ENCODE measurements at places on chromosomes 12 and 14.

DNA sequence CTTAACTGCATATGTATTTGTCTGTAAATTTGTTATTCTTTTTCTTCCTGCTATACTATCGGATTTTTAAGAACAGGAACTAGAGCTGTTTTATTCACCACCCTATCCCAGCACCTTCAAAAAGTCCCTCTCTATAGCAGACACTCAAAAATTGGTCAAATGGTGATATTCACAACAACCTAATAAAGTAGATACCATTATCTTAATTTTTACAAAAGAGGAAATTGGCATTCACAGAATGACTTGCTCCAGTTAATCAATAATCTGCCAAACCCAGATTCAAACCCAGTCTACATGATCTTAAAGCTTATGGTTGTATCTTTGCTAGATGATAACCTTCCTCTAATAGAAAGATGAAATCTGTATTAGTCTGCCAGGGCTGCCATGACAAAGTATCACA is 426.6 kb downstream of the EGLN3 start:
- no peaks in the 10 kb centered on the region for H3K36me3 ChIP-seq
- H3K27ac ChIP-seq = no peak overlapping the region
- no peaks in the 10 kb centered on the region for H3K4me1 ChIP-seq

DNA sequence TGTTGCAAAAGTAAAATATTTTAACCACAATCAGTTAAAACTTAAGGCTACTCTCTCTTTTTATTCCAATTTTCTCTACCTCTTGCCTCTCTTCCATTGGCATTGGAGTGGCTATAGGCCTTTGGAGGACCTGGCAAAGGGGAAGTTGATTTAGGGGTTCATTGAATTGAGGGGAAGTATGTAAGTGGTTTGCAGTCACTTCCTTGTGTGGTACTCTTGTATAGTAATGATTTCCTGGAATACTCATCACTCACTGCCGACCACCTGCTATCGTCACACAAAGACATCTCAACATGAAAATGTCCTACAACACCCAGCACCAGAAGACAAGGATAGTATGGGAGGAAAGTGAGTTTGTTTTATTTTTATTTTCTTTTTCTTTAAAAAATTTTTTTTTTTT is 45.7 kb upstream of the CPM start:
- no peak for DNase-seq
- no peak overlapping the region for H3K4me3 ChIP-seq
- H3K27me3 ChIP-seq = peaks cover 5% of the 10 kb centered on the region
- H3K4me1 ChIP-seq = peaks cover 3% of the 10 kb centered on the region
- H3K27ac ChIP-seq = no peak overlapping the region

- H3K27ac ChIP-seq = no peak overlapping the region
- H3K4me1 ChIP-seq = peaks cover 19% of the 10 kb centered on the region
- H3K27me3 ChIP-seq = peaks cover 3% of the 10 kb centered on the region
- no peak for DNase-seq
- H3K36me3 ChIP-seq = no peaks in the 10 kb centered on the region
- no peak overlapping the region for H3K4me3 ChIP-seq
These were observed 2.2 kb downstream of the TBPL2 start for GRCh38 chr14:55438066-55438683.

DNA sequence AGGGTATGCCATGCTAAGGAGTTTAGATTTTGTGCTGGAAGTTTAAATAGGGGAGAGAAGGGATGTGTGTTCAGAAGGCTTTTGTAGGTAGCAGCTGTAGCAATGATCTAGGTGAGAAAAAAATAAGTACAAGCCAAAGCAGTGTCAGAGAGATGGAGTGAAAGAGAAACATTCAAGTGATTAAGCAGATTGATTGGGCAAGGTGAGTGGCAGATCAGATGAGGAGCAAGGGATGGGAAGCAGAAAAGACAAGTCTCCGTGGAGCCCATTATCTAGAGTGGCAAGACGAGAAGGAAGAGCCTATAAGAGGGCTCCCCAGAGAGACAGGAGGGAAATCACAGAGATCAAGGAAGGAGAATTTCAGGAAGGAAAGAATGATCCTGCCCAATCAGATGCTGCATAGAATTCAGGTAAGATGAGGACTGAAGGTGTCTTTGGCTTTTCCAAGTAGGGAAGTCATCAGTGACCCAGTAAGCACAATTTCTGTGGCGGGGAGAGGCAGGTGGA is 133.5 kb downstream of the ETV6 start:
- H3K27me3 ChIP-seq = no peaks in the 10 kb centered on the region
- H3K4me1 ChIP-seq = peaks cover 65% of the 10 kb centered on the region
- H3K27ac ChIP-seq = peak overlapping the region; percentile 15
- DNase-seq = no peak

DNA sequence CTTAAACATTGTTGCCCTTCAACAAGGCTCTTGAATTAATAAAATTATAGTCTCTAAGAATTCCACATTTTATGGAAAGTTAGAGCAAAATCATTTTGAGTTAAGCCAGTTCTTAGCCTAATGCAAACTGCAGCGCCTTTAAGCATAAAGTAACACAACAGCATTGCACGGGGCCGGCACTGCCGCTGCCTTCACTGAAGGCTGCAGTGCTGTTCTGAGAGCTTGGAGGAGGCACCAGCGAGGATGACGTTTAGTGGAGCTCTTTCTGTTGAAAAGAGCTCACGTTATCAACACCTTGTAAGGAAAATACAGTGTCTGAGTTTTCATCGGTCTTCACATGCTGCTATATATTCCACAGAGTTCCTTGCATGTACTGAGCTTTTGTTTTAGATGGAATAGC is 38.3 kb upstream of the DYNC1H1 start:
- H3K27me3 ChIP-seq = no peaks in the 10 kb centered on the region
- peak overlapping the region; percentile 54 for H3K27ac ChIP-seq
- H3K4me1 ChIP-seq = peaks cover 14% of the 10 kb centered on the region
- no peak for DNase-seq

GRCh38 chr12:95574799-95575452 is 23.6 kb upstream of the USP44 start:
- no peak for DNase-seq
- peaks cover 13% of the 10 kb centered on the region for H3K4me1 ChIP-seq
- no peaks in the 10 kb centered on the region for H3K36me3 ChIP-seq
- H3K27me3 ChIP-seq = peaks cover 9% of the 10 kb centered on the region
- H3K27ac ChIP-seq = no peak overlapping the region

- no peaks in the 10 kb centered on the region for H3K27me3 ChIP-seq
- no peaks in the 10 kb centered on the region for H3K36me3 ChIP-seq
- no peak overlapping the region for H3K4me3 ChIP-seq
- H3K27ac ChIP-seq = no peak overlapping the region
- peaks cover 6% of the 10 kb centered on the region for H3K4me1 ChIP-seq
These were observed 205.6 kb downstream of the BCL11B start for GRCh38 chr14:99066378-99066777.

GRCh38 chr14:100215330-100215885 is 23.5 kb upstream of the YY1 start:
- H3K27ac ChIP-seq = peak overlapping the region; percentile 93
- H3K36me3 ChIP-seq = peaks cover 4% of the 10 kb centered on the region
- peak overlapping the region; percentile 18 for H3K4me3 ChIP-seq
- H3K27me3 ChIP-seq = no peaks in the 10 kb centered on the region
- no peak for DNase-seq

DNA sequence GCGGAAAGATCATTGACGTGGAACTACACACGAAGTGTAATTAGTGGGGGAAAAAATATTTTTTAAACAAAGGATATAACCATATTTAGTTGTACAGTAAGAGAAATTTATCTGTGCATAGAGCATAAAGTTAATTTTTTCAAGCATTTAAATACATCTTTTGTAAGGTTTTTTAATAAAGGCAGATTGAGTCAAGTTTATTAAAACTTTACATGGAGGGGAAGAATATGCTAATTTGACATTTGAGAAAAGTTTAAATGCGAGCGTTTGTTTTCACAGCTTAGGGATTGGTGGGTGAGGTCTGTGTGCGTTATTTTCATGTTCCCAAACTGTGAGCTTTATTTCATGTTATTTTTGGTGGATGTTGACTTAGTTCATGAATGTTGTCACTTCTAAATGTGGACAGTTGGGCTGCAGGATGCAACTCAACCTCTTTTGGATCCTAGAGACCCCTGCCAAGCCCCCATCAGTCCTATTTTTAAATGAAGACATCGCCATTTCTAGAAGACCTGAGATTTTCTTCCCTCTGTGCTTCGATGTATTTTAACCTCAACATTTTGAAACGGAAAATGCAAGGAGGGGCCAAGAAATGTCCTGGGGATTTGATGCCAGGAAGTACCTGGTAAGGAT is 32.3 kb downstream of the BRI3BP start:
- H3K4me1 ChIP-seq = no peaks in the 10 kb centered on the region
- peaks cover 77% of the 10 kb centered on the region for H3K36me3 ChIP-seq
- H3K27ac ChIP-seq = no peak overlapping the region
- DNase-seq = no peak
- no peak overlapping the region for H3K4me3 ChIP-seq

DNA sequence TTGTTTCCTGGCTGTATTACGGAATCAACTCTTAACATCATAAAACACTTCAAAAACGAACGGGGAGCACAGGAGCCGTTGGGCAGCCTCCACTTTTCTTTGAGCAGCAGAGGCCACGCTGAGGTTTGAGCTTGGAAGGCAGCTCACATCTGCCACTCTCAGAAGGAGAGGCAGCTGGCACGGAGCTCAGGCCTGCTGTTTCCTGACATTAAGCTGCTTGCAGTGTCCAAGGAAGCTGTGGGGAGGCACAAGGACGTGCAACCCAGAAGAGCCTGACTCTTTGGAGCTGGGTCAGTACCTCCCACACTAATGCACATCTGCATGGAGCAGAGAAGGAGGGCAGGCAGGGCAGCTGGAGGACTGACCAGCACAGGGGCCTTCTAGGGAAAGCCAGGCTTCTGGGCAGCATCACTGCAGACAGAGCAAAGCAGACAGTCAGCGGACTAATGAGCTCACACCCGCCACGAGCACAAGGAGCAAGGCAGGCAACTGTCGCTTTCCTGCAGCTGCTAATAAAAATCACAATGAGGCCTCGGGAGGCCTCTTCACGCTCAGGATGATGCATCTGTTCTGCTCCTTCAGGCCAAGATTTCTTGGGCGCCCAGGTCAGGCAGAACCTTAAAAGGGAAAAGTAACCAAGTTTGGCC is 211.1 kb downstream of the GLT1D1 start:
- H3K4me1 ChIP-seq = no peaks in the 10 kb centered on the region
- H3K36me3 ChIP-seq = no peaks in the 10 kb centered on the region
- DNase-seq = no peak

DNA sequence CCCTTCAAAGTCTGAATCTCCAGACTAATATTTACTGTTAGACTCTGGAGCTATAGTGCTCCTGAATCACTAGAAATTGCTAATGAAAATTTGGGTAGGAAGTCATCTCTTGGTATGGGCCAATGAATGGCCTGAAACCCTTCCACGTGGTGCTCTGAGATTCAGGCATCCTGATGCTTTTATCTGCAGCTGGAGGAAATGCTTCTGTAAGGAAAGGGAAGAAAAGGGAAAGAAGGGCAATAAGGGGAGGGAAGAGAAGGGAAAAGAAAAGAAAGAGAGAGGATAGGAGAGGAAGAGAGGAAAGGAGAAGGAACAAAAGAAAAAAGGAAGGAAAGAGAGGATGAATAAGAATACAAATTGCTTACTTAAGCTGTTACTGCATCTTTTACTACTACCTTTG is 182.3 kb downstream of the GRIP1 start:
- H3K36me3 ChIP-seq = no peaks in the 10 kb centered on the region
- peaks cover 10% of the 10 kb centered on the region for H3K27me3 ChIP-seq
- no peak overlapping the region for H3K27ac ChIP-seq

GRCh38 chr14:39367387-39367751 is 64.9 kb downstream of the FBXO33 start:
- DNase-seq = no peak
- H3K4me3 ChIP-seq = no peak overlapping the region
- no peaks in the 10 kb centered on the region for H3K4me1 ChIP-seq
- peaks cover 42% of the 10 kb centered on the region for H3K36me3 ChIP-seq
- no peak overlapping the region for H3K27ac ChIP-seq
- no peaks in the 10 kb centered on the region for H3K27me3 ChIP-seq

- no peak overlapping the region for H3K4me3 ChIP-seq
- H3K4me1 ChIP-seq = peaks cover 69% of the 10 kb centered on the region
- H3K27ac ChIP-seq = peak overlapping the region; percentile 82
- no peaks in the 10 kb centered on the region for H3K27me3 ChIP-seq
- peaks cover 4% of the 10 kb centered on the region for H3K36me3 ChIP-seq
- DNase-seq = no peak
These were observed 47.9 kb downstream of the WDR20 start for GRCh38 chr14:102187568-102188001.

DNA sequence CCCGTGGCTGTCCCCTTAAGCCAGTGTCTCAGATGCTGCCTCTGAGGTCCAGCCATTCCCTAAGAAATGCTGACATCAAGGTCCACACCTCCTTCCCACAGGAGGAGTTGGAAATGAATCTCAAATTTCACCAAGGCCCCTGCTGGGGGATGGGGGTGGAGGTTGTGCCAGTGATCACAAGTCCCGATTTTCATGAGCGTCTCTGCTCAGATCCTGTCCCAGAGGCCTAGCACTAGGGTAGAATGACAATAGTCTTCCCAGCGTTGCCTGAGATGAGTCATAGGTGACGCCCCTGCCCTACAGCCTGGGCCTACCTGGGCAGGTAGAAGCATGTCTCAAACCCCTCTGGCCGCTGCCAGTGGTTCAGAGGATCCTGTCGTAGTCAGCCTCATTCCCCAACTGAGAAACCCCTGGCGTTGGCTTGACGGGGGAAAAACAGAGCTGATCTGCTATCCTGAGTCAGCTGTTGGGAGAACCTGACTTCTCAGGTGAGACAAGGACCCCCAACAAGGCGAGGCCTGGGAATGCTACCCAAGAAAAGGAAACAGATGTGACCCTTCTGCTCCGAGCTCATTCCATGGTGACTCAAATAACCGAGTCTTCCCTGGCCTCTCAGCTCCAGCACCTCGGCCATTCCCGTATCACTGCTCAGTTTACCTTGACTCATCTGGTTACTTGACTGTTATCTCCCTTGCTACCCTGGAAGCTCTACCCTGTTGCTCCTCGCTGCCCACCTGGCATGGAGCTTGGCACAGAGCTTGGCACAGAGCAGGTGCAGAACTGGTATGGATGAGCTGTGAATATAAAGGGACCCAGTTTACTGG is 21.8 kb upstream of the SPPL3 start:
- H3K4me3 ChIP-seq = no peak overlapping the region
- no peak for DNase-seq
- H3K36me3 ChIP-seq = no peaks in the 10 kb centered on the region
- no peak overlapping the region for H3K27ac ChIP-seq

- H3K36me3 ChIP-seq = peaks cover 5% of the 10 kb centered on the region
- peaks cover 56% of the 10 kb centered on the region for H3K4me1 ChIP-seq
- H3K4me3 ChIP-seq = no peak overlapping the region
- H3K27ac ChIP-seq = no peak overlapping the region
These were observed 12.8 kb downstream of the DIP2B start for GRCh38 chr12:50517421-50518048.

- no peak for DNase-seq
- peaks cover 2% of the 10 kb centered on the region for H3K4me1 ChIP-seq
- no peak overlapping the region for H3K27ac ChIP-seq
- peaks cover 22% of the 10 kb centered on the region for H3K36me3 ChIP-seq
These were observed 75.0 kb downstream of the NUMB start for GRCh38 chr14:73383356-73383755.

DNA sequence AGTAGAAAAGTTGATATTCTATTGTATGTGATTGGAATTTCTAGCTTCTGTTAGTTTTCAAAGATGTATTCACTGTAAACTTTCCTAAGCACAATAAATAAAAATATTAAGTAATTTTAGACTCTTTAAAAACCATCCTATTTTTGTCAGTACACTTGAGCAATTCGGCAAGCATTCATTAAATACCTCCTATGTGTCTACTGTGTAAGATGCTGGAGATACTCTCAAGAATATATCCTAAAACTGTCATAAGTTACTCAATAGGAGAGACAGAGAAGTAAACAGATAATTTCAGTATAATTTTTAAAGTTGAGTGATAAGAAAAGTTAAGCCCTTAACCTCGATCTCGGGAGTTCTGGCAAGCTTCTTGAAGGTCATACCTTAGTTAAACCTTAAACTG is 46.1 kb downstream of the FANCM start:
- no peak overlapping the region for H3K27ac ChIP-seq
- no peak overlapping the region for H3K4me3 ChIP-seq
- no peak for DNase-seq
- no peaks in the 10 kb centered on the region for H3K27me3 ChIP-seq

All from activated T-cell treated with anti-CD3 and anti-CD28 coated beads, Interleukin-2, amount 50 U/mL, for 24 hours (primary cell).